ENCODE measurements at places on chromosomes 16 and 17. TPM values are rescaled to one million over a fixed set of nuclear protein-coding genes. Genes with fewer than 3 reads are reported as not detected.

DNA sequence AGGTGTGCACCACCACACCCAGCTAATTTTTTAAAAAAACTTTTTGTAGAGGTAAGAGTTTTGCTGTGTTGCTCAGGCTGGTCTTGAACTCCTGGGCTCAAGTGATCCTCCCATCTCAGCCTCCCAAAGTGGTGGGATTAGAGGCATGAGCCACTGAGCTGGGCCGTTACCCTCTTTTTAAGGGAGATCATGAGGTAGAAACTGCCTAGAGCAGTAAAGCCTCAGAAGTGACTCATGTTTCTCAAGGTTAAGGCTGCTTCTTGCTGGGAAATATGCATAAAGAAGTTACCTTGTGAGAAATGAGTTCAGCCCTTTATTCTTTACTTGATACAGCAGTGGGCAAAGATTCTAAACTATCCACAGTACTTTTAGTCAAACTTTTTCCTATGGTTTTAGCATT, 38.2 kb downstream of the GRB2 start:
- DNase-seq: no peak

DNA sequence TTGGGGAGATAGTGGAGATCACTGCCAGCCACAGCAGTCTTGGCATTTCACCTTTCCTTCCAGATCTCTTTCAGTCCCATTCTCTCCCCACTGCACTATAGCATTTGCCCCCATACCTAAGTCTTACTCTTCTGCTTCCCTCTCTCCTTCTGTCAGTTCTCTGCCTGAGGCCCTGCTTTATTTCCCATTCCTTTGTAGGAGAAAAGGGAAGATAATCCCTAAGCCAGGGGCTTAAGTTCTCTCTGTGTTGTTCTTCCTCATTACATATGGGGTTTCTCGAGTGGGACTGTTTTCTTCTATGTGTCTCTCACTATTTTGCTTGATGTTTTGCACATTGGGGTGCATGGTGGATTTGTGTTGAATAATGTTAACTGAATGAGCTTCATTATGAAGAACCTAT, 6.4 kb downstream of the KDM6B start:
- DNase-seq: no peak

DNA sequence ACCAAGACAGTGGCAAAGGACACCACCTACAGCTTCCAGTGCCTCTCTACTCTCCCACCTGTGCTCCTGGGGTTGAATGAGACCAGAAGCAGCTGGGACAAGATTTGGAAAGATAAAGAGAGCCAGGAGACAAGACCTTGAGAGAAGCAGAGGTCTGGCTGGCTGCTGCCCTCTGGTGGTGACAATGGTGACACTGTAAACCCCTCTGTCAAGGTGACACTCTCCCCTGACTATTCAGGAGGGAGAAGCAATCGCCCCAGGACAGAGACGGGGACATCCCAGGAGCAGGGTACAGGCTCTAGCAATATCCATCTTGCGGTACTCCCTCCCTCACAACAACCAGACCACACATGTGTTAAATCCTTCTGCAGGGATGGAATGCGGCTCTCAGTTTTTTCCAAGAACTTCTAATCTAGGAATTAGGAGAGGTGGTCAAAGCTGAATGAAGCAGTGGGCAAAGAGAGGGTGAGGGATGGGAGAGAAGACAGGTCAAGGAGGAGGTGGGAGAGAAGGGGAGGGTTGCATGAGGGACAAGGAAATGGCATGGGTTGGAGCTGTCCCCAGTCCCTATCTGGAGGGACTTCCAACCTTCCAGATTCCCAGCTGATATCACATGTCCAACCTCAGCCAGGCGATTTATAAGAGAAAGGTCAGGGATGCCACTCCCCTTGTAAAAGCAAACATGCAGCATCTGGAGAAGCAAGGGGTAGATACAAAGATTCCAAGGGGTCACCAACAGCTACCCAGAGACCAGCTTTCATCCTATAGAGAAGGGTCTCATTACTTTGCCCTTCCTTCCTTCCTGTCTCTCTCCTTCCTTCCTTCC, 2.9 kb downstream of the PHOSPHO1 start:
- no peak for DNase-seq

- DNase-seq: no peak
Measured at GRCh38 chr16:71919035-71919434, 23.7 kb downstream of the IST1 start.

DNA sequence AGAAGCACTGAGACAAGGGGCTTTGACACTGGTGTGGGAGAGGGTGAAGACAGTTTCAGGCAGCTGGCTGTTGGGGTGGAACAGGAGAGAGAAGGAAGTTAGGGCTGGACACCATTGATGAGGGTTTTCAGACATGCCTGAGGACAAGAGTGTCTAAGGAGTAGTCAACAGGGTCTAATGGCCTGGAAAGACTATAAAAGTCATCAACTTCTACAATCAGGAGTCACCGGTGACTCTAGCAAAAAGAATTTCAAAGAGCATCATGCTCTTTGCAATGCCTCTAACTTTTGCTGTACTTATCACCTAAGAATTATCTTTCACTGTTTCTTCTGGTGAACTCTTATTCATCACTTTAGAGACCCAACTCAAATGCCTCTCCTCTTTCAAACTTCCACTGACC, 213.9 kb downstream of the C16orf78 start:
- no peak for DNase-seq

GRCh38 chr17:8828517-8828875, 29.3 kb upstream of the MFSD6L start:
- no peak for DNase-seq

- no peak for DNase-seq
Measured at GRCh38 chr16:19245326-19245925, 40.1 kb upstream of the CLEC19A start.

DNA sequence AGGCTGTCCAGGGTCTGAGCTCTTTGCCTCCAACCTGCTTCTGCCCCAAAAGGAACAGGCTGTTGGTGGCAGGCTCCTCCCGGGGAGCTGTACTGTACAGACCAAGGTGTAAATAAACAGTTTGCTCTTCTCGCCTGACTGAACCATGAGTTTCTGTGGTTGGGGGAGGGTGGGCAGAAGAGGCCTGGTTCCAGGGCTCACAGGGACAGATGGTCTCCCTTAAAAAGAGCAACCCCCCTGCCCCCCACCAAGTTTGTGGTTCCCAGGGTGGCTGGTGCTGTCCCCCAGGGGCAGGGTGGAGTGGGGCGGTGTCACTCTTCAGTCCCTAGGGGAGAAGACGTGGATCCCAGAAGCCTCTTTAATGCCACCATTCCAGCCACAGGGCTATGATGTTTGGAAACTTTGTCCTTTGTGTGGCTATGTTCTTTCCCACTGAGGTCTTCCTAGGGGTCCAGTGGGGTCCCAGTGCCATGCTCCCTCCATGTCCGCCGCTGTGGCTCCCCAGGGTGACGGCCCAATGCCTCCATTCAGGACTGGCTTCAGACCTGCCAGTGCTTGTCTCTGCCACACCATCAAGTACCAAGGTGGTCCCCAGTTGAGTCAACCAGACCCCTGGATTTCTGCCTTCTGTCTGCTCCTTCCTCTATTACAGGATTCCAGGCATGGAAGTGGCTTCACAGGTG, 146.7 kb downstream of the RAB11FIP4 start:
- no peak for DNase-seq

GRCh38 chr17:68298601-68299000, 7.3 kb downstream of the ARSG start:
- no peak for DNase-seq

DNA sequence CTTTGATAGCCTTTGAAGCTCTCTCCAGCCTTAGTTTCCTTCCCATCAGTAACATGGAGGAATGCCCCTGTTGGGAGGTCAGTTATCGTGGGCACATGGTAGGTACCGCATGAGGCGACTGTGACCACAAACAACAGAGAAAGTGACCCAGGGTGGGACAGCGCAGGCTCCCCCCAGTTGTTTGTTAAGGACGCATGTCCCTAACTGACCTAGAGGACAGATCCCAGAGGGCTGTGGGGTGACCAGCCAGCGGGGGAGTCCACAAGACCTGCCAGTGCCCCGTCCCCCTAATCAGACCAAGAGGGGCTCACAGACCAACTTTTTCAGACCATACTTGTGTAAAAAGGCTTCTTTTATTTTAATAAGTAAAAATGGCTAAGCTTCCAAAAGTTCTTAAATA, 22.3 kb downstream of the KATNB1 start:
- DNase-seq: no peak

- DNase-seq: no peak
Measured at GRCh38 chr16:10862438-10862837, 14.6 kb upstream of the CIITA start.

DNA sequence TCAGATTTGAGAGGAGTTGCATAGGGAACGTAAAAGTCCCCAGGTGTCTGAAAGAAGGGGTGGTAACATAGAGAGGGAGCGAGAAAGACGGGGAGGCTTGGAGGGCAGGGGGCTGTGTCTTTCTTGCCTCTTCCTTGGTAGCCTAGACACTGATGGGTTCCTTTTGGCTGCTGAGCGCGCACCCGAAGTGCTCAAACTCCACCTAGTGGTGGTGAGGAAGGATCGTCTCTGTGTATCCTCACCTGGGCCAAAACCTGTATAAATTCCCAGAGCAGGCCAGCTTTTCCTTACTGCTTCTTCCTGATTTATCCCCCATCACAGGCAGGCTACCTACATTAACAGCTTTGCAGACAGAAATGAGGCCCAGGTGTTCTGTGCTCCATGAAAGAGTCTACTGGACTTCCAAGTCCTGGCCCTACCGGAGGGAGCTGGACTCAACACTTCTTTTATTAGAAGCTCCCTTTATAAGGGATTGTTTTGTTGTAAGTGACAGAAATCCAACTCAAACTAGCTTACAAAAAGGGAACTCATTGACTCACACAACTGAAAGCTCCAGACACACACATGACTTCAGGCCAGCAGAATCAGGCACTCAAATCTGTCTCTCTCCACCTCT, 5.5 kb upstream of the SLC25A35 start:
- DNase-seq: no peak

The KRT17 gene
- total RNA-seq: 165 TPM

The TP53TG3B gene
- total RNA-seq: not detected

The TEKT5 gene
- not detected for total RNA-seq

The CCL15 gene
- not detected for total RNA-seq

The PRAC1 gene
- 9.6 TPM for total RNA-seq

The GUCY2D gene
- not detected for total RNA-seq

The CTRB1 gene
- total RNA-seq: not detected
